Upper lobe of right lung (tissue), 1 donor: ENCODE measurements at places on chromosomes 11 and 22. TPM values are rescaled to one million over a fixed set of nuclear protein-coding genes. Genes with fewer than 3 reads are reported as not detected.

The CCDC87 gene
- total RNA-seq = 0.26 TPM

The YPEL4 gene
- 6.9 TPM for total RNA-seq

The TMEM191C gene
- 4.0 TPM for total RNA-seq

The IGLL1 gene
- total RNA-seq = not detected

The HTR3A gene
- total RNA-seq = not detected

The CCND1 gene
- 283 TPM for total RNA-seq

The SREBF2 gene
- 156 TPM for total RNA-seq

The FBXO3 gene
- 32.5 TPM for total RNA-seq

The TMPRSS5 gene
- total RNA-seq = 0.69 TPM

The OR52E8 gene
- not detected for total RNA-seq

The ANKK1 gene
- not detected for total RNA-seq

The KCNJ1 gene
- total RNA-seq = 0.23 TPM

The TRPC6 gene
- 17.3 TPM for total RNA-seq

The DKK3 gene
- total RNA-seq = 217 TPM

The OR52A5 gene
- total RNA-seq = not detected

The LZTR1 gene
- total RNA-seq = 56.7 TPM

The KCNJ11 gene
- 6.3 TPM for total RNA-seq

The GLB1L2 gene
- 4.9 TPM for total RNA-seq

The PANX3 gene
- not detected for total RNA-seq

The VSIG10L2 gene
- total RNA-seq = not detected

The ASCC2 gene
- total RNA-seq = 54.6 TPM

The APLP2 gene
- total RNA-seq = 726 TPM

The CATSPER1 gene
- total RNA-seq = 3.4 TPM

The ACR gene
- 4.5 TPM for total RNA-seq

The OR52A1 gene
- total RNA-seq = not detected

The FGF3 gene
- not detected for total RNA-seq

The PLEKHA7 gene
- total RNA-seq = 43.6 TPM

The USP2 gene
- total RNA-seq = 3.0 TPM

The SLC5A1 gene
- 1.3 TPM for total RNA-seq

The PNPLA5 gene
- total RNA-seq = not detected

The OR52I1 gene
- total RNA-seq = not detected

The EPS8L2 gene
- total RNA-seq = 155 TPM

The C22orf42 gene
- total RNA-seq = not detected

The CARD18 gene
- not detected for total RNA-seq

The CCDC188 gene
- 1.6 TPM for total RNA-seq

The MRGPRX3 gene
- total RNA-seq = not detected

The MGAT3 gene
- 34.8 TPM for total RNA-seq

The SCN4B gene
- total RNA-seq = 7.2 TPM

The CSF2RB gene
- 27.2 TPM for total RNA-seq
